Stimulated activated CD4-positive, alpha-beta T cell treated with anti-CD3 and anti-CD28 coated beads, TNF-alpha, amount 100 ng/mL, for 24 hours (primary cell): ENCODE measurements at places on chromosomes 4 and X.

- no peak for DNase-seq
These were observed 138.8 kb upstream of the BANK1 start for GRCh38 chr4:101651778-101652177.

DNA sequence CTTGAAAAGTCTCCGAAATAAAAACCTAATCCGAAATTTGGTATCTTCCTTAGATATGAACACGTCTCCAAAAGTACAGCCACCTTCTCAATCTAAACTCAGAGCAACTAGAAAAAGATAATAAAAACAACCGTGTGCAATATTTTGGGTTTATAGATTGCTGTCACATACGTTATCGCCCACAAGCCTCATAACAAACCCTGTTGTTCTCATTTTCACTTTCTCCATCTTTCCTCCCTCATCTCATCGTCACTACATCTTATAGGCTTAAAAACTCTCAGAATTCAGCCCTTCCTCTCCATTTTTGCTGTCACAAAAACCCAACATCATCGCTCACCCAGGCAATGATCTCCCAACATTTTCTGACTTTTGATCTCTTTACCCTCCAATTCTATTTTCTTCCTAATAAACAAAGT, 448 bp upstream of the SCFD2 start:
- no peak for DNase-seq

DNA sequence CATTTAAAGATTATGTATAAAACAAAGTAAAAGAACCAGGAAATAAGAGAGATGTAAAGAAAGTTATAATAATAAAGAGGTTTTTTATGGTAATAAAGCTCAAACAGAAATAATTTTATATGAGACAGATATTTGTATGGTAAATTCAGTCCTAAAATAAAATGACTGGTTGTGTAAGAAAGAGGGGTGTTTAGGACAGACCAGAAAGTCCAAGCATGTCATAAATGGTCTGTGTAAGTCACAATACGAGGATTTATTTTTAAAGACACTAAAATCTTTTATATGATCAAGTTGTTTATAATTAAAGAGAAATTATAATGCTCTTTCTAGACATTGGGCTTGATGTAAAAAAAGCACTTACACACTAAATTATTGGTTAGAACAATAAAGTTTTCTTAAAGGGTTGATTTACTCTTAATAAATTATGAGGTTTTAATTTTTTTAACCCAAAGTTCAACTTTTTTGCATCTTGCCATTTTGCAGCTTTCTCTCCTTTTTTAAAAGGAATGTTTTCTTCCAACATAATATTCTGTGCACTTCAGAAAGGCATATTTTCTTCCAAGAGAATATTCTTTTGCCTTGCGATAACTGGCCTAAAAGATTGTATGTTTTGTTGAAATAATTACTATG, 61.9 kb upstream of the TCEAL2 start:
- DNase-seq = no peak

GRCh38 chrX:135453381-135453780, 31.6 kb downstream of the SMIM10L2A start:
- no peak for DNase-seq

GRCh38 chrX:83508006-83508405, at the start of gene POU3F4:
TSS of gene POU3F4 (plus strand) at chrX:83508290. CDS start at chrX:83508325, 35 bp downstream.
- DNase-seq = no peak

GRCh38 chr4:184460499-184461285, 13.7 kb downstream of the IRF2 start:
- DNase-seq = no peak

DNA sequence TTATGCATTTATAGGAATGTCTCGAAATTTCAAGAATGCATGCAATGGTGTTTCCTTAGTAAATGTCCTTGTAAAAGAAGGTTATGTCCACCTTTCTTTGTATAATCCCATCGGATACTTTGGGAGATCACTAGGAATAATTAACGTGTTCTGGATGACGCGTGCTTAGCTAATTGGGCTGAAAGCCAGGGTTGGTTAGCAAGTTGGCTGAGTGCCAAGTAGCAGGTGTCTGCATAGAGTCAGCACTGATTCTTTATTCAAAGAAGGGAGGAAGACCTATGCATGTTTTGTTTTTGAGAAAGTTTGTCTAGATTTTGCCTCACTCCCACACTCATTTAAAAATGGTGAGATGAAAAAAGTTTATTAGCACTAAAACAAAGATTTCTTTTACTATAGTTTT, 144.6 kb downstream of the SOX3 start:
- DNase-seq = no peak

GRCh38 chr4:141637565-141637964, 1.2 kb downstream of the IL15 start:
- DNase-seq = no peak

DNA sequence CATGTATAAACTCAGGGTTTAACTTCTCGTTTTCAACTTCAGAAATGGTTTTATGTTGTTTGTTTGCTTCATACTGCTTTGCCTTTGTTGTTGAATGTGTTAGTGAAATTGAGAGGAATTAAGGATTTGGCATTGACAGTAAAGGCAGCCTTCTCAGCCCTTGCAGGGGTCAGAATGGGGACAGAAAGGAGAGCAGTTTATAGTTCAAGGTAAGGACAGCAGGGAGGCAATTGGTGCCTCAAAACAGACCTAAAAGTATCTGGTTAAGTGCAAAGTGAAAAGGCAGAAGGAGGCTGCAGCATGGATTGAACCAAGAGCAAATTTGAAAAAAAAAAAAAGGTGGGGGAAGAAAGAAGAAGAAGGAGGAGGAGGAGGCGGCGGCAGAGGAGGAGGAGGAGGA, 835.0 kb upstream of the ADGRL3 start:
- DNase-seq = no peak

GRCh38 chr4:155629183-155629825, 37.3 kb upstream of the GUCY1A1 start:
- DNase-seq = no peak

DNA sequence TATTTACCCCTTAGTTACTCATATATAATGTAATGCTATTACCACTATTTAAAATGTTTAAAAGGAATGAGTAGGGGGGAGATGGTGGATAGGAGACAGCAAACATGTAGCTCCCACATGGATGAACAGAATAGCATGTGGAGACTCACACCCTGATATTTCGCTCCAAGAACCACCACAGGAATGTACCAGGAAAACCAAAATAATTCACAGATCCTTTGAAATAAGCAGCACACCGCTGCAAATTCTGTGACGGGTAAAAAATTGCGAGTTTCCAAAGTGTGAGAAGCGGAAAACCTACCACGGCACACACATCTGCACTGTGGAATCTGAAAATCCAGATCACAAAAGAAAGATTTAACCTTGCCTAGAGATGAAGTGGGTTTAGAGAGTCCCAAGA, 428.2 kb downstream of the TLL1 start:
- no peak for DNase-seq

DNA sequence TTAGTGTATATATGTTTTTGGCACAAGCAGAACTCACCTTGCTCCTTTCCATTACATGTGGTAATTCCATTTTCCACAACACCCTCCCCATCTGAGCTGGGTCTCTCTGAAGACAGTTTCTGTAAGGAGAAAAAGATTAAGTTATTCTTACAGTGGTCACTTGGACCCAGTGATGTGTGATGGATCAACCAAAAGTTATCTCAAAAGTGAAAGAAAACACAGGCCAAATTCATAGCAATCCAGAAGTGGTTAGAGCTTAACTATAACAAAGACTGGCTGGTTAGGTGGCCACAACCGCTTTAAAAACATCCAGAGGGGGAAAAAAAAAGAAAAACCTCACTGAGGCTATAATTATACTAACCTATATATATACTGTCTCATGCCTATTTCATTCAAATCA, 123.7 kb downstream of the AFAP1 start:
- no peak for DNase-seq

- DNase-seq = no peak
These were observed 25.5 kb upstream of the FAM120C start for GRCh38 chrX:54208531-54208930.

GRCh38 chr4:18082236-18082635, 60.7 kb upstream of the LCORL start:
- DNase-seq = no peak

GRCh38 chr4:189032606-189033338, 893.5 kb downstream of the TRIML1 start:
- no peak for DNase-seq

- no peak for DNase-seq
These were observed 20.3 kb upstream of the VEGFD start for GRCh38 chrX:15404401-15405096.

DNA sequence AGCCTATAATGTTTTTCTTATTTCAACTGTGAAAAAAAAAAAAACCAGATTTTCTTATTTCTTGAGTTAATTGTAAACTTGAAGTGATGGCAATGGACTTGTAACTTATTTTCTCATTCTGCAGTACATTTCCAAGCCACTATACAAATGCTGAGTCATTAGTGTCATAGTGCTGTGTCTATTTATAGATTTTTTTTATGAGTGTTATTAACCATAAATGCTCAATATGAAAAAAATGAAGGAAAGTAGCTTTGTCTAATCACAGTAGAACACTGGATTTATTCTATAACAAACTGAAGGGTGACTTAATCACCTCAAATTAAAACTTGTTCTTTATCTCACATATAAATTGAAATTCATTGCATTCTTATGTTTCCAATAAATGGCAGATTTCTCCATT, 718.6 kb downstream of the CCSER1 start:
- no peak for DNase-seq

DNA sequence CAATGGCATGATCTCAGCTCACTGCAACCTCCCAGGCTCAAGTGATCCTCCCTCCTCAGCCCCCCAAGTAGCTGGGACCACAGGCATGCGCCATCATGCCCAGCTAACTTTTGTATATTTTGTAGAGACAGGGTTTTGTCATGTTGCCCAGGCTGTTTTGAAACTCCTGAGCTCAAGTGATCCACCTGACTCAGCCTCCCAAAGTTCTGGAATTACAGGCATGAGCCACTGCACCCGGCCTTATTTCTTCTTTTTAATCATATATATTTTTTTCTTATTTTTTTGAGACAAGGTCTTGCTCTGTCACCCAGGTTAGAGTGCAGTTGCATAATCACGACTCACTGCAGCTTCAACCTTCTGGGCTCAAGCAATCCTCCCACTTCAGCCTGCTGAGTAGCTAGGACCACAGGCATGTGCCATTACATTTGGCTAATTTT, 184.0 kb downstream of the TSPAN5 start:
- DNase-seq = no peak

- DNase-seq = no peak
These were observed 2340.7 kb downstream of the PCDH7 start for GRCh38 chr4:33060674-33061542.

DNA sequence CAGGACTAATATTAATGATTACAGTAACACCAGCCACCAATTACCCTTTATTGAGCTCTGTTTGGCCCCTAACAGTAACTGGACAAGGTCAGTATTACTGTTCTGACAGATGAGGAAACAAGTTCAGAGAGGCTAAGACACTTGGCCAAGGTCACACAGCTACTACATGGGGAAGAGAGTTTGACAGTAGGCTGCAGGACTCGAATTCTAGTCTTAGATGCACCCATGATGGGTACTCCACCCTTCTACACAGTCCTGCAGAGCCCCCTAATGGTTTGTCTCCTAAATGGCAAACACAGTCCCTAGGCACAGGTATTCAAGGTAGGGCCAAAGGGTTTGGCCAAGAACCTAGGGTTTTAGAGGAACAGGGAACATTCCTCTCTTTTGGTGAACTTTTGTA, 93.9 kb downstream of the NSUN7 start:
- DNase-seq = no peak

DNA sequence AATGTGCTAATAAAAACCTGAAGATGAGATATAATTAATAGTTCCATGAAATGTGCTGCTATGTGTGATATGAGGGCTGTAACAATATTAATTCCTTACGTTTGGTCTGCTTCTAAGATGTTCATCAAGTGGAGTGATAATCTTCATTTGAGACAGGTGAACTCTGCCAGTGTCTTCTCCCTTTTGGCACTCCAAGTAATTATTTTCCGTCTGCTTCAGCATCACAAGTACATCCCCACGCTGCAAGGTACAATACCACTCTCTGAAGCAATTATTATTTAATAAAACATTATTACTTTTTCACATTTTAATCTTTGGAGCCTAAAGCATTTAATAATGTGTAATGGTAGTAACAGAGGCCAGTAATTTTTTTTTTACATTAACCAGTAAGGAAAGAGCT, 44.4 kb downstream of the RPS3A start:
- DNase-seq = no peak

DNA sequence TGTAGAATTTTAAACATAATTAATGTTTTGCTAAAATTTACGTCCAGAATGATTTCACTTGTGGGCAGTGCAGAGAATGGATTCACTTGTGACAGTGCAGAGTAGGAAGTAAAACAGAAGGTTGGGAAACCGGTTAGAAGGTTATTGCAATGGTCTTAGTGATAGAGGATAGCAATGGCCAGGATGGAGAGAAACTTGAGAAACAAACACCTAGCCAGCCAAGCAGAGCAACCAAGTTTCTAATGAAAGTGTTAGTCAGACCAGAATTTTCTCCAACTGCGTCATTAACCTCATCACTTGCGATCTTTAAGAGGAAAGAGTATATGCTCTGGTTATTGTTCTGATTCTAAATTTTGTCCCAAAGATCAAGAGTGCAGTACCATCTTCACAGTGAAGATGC, 50.0 kb upstream of the TBC1D9 start:
- DNase-seq = no peak

GRCh38 chr4:24007860-24008261, 118.0 kb upstream of the PPARGC1A start:
- DNase-seq = no peak

- DNase-seq = no peak
These were observed 25.1 kb downstream of the OCRL start for GRCh38 chrX:129565046-129565650.

- DNase-seq = no peak
These were observed 363.3 kb upstream of the MAGEB2 start for GRCh38 chrX:29851857-29852605.

GRCh38 chr4:48184882-48185281, 50.8 kb upstream of the TXK start:
- DNase-seq = no peak

GRCh38 chr4:55912249-55912648, 36.5 kb upstream of the CEP135 start:
- DNase-seq = no peak

DNA sequence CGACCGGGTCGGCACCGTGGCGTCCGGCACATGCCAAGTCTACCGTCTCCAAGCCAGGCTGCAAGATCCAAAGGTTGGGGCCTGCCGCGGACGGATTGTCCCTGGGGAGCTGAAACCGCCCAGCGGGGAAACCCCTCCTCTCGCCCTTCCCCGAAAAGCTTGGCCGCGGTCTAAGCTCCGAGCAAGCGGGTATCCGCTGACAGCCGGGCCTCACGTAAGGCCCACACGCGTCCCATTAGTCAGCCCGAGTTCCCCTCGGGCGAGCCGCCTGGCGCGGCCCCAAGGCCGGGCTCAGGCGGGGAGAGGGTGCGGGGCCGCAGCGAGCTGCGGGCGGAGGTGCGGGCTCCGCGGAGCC, 6.8 kb upstream of the BCOR start:
- DNase-seq = no peak

DNA sequence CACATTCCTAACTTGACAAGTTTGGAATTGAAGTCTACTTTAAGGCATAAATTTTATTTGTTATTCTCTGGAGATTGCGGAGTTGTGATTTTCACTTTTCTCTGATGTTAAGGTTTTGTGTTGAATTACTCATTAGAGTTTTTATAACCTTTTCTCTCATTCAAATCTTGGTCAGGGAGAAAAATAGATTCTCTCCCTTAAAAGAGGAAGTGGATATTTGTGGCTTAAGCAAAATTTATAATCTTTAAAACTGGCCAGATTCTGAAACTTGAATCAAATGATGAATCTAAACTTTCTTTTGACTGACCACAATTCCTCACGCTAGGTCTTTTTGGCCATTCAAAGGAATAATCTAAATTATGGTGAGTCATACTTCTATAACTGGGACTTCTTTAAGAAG, 361.4 kb downstream of the TEX13C start:
- no peak for DNase-seq
